Right ventricle myocardium superior (tissue), 1 donor: ENCODE measurements at places on chromosomes 2 and 18. TPM values are rescaled to one million over a fixed set of nuclear protein-coding genes. Genes with fewer than 3 reads are reported as not detected.
A peak's percentile ranks its signal among the peaks of the same experiment; 100 is the strongest.

- peak; percentile 78 for DNase-seq
Observed at GRCh38 chr18:12271376-12272235, 17.4 kb downstream of the CIDEA start.

GRCh38 chr2:216352653-216353270 is 19.5 kb downstream of the MARCHF4 start:
- no peak for DNase-seq

GRCh38 chr2:46320141-46320567 is 22.9 kb downstream of the EPAS1 start:
- DNase-seq: no peak

DNA sequence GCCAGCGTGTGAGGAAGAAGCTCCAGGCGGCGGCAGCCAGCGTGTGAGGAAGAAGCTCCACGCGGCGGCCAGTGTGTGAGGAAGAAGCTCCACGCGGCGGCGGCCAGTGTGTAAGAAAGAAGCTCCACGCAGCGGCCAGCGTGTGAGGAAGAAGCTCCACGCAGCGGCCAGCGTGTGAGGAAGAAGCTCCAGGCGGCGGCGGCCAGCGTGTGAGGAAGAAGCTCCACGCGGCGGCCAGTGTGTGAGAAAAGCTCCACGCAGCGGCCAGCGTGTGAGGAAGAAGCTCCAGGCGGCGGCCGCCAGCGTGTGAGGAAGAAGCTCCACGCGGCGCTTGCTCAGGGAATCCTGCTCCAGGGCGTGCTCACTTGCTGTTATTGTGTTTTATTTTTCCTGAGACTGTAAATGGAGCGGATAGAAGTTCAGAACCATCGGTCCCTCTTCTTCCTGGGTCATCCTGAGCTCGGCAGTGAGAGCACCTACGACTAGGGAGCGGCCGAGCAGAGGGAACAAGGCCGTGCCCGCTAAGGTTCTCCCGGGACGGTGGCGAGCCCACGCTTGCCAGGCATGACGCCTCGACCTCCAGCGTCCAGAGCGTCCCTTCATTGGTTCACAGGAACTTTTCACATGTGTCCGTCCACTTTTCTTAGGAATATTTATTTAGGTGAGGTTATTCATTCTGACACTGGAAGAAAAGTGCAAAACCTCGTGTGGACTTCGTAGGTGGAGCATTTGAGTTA is 94.2 kb downstream of the TMEM18 start:
- no peak for DNase-seq

GRCh38 chr2:226408141-226408540 is 391.5 kb downstream of the IRS1 start:
- DNase-seq: no peak

GRCh38 chr2:53629001-53629400 is 138.6 kb upstream of the CHAC2 start:
- DNase-seq: no peak

- no peak for DNase-seq
Observed at GRCh38 chr18:12262748-12263147, 8.6 kb downstream of the CIDEA start.

DNA sequence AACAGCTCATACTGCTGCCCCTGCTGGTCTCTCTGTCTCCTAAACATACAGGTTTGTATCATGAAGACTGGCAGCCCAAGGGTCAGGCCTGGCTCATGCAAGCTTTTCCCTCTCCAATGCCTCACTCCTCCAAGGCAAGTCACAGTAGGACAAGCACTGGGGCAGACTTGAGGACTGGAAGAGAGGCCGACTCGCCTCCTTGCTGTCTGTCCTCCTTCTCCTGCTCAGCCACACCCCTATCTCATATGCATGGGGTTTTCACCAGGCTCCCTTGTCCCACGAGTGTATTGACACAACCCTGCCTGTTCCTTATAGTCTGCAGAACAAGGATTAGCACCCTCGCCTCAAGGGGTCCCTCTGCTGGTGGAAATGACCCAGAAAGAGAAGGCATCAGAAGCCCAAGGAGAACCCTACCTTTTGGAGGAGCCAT is 223.7 kb downstream of the SOX11 start:
- no peak for DNase-seq

GRCh38 chr2:209960676-209961630 is 41.5 kb upstream of the RPE start:
- no peak for DNase-seq

DNA sequence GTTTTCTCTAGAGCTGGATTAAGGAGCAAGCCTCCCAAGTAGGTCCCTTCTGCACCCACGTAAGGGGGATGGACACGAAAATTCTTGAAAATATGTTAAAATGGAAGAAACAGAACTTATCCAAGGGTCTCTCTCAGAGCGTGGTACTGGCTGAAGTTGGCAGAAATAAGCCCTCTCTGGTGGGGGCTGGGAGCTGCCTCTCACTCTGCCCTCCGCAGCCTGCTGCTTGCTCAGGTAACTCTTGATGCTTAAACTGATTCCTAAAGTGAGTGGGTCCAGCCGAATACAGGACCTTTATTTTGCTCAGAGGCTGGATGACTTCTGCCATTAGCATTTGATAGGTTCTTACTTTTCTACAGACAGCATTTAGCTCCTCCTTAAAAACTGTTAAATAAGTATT is 78.1 kb downstream of the SPHKAP start:
- DNase-seq: no peak

DNA sequence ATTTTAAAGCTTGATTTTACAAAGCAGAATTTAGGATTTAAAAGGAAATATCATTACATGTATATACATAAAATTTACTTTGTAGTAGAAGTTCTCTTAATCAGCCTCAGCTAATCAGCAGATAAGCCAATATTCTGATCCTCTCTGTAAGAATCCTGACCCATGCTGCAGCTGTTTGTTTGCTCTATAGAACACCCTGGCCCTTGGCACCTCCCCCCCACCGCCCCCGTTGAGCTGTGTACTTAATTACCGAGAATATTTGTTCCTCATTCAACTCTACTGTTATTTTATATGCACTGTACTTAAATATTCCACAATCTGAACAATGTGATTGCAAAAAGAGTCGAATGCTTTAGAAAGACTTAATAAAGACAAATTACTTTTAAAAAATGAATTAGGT is 98.0 kb downstream of the EVA1A start:
- DNase-seq: no peak

DNA sequence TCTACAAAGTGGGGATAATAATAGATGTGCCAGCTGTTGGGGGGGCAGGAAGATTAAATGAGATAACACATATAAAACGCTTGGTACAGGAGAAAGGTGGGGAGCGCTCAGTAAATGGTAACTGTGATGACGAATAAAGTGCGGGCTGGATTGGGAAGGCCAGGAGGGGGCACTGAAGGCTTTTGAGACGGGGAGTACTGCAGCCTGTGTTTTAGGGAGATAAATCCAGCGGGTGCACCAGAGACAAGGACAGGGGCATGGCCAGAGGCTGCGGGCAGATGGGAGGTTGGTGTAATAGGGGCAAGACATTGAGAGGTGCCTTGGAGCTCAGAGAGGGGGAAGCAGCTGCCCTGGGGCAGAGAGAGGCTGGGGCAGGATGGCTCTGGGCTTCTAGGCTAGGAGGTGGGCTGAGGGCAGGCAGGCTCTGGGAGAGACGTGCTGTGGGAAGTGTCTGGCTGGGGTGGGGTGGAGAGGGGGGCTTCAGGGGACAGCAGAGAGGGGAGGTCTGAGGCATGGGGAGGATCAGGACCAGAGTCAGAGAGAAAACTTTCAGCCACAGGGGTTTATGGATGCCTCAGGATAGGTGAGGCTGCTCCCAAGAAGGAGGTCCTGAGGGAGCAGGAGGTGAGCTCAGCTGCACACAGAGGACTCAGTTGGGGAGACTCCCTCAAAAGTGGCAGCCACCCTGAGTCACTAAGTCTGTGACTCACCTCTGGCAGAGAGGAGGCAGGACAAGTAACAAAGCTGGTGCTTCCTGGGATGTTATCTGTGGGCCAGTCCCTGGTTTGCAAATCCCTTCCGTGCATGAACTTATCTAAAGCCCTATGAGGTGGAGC is 18.8 kb downstream of the TEX44 start:
- peak; percentile 53 for DNase-seq

DNA sequence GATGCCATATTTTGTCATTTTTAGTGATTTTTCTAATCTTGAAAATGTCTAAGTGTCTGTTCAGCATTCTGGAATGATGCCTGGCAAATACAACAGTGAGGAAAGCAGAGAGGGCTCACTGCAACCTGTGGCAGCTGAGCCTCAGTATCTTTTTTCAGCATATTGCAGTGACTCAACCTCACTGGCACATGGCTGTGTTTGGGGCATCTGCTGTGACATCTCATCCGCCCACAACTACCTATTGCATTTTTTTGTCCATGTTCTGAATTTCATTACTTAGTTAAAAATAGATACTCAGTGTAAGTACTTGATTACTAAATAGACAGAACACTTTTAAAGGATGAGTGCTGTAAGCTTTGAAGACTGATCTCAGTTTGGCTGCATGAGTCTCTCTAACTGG is 10.7 kb downstream of the BABAM2 start:
- no peak for DNase-seq

DNA sequence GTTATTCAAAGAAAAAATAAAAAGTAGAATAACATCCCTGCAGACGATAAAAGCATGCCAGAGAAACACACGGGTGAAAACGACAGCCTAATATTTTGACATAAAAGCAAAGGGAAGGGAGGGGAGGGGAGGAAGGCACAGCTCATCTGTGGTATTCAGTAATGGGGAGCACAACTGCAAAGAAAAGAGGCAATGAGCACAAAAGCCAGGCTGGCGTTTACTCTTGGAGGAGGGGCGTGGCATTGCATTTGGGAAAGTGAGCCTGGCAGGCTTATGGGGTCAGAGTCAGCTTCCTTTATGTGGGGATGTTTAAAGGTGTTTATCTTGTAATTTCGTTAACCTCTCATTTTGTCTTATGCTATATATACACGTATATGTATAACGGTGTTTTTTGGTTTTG is 53.2 kb downstream of the STEAP3 start:
- no peak for DNase-seq

DNA sequence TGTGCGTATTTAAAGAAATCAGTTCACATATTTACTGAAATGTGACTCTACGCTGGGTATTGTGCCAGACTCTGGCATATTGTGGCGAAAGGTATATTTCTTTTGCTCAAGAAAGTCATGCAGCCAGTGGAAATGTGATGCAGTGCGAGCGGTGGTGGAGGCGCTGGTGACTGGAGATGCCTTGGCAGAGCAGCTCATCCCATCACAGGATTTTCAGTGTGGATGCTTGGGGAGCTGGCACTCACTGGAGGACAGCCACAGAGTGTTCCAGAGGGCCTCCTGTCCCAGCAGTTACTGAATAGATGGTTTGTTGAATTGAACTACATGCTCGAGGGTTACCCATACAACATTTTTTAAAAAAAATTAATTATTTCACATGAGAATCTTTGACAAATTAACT is 117.6 kb downstream of the ZNF407 start:
- no peak for DNase-seq

DNA sequence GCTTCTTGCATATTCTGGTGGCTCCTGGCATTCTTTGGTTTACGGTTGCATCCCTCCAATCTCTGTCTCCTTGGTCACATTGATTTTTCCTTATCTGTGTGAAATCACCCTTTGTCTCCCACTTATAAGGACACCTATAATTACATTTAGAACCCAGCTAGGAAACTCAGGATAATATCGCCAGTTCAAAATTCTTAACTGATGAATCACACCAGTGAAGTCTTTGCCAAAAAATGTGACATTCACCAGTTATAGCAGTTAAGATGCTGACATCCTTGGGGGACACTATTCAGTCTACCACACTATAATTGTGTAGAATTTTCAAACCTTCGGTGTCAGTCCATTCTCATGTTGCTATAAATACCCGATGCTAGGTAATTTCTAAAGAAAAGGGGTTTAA is 320.2 kb downstream of the TMX3 start:
- no peak for DNase-seq

- DNase-seq: no peak
Observed at GRCh38 chr18:29749704-29750103, 1292.8 kb downstream of the DSC3 start.

- DNase-seq: no peak
Observed at GRCh38 chr2:180829261-180829660, 151.1 kb upstream of the UBE2E3 start.

GRCh38 chr18:14937271-14937670 is 189.3 kb downstream of the ANKRD30B start:
- DNase-seq: no peak

DNA sequence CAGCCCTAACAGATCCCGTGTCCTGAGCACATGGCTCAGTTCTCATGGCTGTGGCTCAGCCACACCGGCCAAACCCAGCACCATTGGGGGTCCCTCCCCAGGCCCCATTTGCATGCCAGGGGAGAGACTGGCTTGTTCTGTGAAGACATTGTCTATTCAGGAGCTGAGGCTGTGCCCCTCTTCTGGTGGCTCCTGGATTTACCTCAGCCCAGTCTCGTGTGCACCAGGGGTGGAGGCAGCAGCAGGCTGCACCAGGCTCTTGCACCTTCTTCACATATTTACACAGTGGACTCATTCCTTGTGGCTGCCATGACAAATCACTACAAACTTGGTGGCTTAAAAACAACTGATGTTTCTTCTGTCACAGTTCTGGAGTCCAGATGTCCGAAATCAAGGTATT is 92.4 kb upstream of the ITGA6 start:
- DNase-seq: no peak

- DNase-seq: no peak
Observed at GRCh38 chr2:102129951-102130646, 12.4 kb upstream of the IL1R1 start.

DNA sequence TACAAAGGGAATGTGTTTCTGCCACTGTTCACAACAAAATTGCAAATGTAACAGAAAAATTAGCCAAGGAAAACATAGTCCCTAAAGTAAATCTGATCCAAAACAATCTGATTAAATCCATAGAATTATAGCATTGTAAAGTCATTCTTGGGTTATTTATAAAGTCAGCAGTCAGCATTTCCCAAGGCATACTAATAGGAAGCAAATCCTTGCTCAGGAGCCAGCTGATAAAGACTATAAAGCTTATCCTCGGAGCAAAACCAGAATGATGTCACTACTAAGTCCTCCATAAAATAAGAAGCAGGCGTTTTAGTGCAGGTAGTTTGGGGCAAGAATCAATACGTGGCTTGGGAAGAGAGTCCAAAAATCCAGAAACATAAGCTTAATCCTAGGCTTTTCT is 67.3 kb upstream of the CSRNP3 start:
- DNase-seq: no peak

- no peak for DNase-seq
Observed at GRCh38 chr2:85430752-85431569, 12.4 kb downstream of the SH2D6 start.

GRCh38 chr2:55296393-55296792 is 27.4 kb upstream of the MTIF2 start:
- DNase-seq: no peak

Gene SPP2
- total RNA-seq: not detected

Gene OR6B2
- not detected for total RNA-seq

Gene FANCL
- 10.8 TPM for total RNA-seq

Gene CHRNG
- not detected for total RNA-seq

Gene TNS1
- total RNA-seq: 722 TPM

Gene CCDC148
- total RNA-seq: 1.0 TPM

Gene WDR33
- total RNA-seq: 37.9 TPM

Gene CCDC85A
- 4.3 TPM for total RNA-seq

Gene CNOT11
- total RNA-seq: 33.1 TPM

Gene CYP1B1
- total RNA-seq: 17.1 TPM

Gene EFHD1
- total RNA-seq: 24.3 TPM
